ENCODE measurements at places on chromosomes 5 and 9.

GRCh38 chr5:177997319-177997670, 1.3 kb upstream of the PROP1 start:
- DNase-seq: peak; percentile 13

DNA sequence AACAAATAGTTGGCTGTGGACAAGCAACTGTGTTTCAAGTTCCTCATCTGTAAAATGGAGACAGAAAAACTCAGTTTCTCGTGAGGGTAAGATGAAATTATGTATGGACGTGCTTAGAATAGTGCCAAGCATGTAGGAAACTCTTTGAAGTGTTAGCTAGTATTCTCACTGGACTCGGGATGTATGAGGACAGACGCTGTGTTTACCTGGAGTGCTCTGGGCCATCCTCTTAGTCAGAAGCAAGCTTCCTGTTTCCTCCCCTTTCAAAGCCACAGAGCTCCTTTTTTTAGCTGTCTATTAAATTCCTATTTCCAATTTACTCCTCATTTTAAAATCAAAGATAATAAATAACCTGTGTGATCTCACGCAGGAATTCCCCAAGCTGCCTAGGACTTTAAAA, 23.8 kb upstream of the IQGAP2 start:
- DNase-seq: peak; percentile 31

GRCh38 chr5:104456122-104456521, 893.5 kb upstream of the NUDT12 start:
- DNase-seq: no peak

GRCh38 chr9:27572566-27572917, 739 bp downstream of the C9orf72 start:
- DNase-seq: peak; percentile 58

- peak; percentile 58 for DNase-seq
Measured at GRCh38 chr9:89528540-89528939, 30.6 kb upstream of the SEMA4D start.

- peak; percentile 90 for DNase-seq
Measured at GRCh38 chr5:93503598-93504067, 77.4 kb downstream of the NR2F1-AS1 start.

DNA sequence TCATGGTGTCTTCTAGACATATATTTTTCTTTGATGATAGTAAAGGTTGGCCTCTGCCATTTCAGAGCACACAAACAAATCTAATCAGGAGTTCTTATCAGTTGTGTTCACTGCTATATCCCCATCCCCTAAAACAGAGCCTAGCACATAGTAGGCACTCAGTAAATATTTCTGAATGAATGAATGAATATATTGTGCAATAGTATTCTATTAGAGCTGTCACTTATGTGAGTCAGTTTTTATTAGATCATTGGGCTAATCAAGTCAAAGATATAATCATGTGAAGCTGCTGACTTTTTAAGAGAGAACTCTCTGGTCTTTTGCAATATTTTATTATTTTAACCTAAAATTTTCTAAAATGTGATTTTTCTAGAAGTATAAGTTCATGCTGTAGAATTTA, 84.2 kb downstream of the CHSY3 start:
- DNase-seq: no peak

GRCh38 chr5:33726422-33727165, 165.2 kb downstream of the ADAMTS12 start:
- peak; percentile 82 for DNase-seq

GRCh38 chr5:123535648-123536047, 23.7 kb downstream of the CSNK1G3 start:
- no peak for DNase-seq

- peak; percentile 97 for DNase-seq
Measured at GRCh38 chr5:139635606-139636206, 12.4 kb upstream of the CXXC5 start.

DNA sequence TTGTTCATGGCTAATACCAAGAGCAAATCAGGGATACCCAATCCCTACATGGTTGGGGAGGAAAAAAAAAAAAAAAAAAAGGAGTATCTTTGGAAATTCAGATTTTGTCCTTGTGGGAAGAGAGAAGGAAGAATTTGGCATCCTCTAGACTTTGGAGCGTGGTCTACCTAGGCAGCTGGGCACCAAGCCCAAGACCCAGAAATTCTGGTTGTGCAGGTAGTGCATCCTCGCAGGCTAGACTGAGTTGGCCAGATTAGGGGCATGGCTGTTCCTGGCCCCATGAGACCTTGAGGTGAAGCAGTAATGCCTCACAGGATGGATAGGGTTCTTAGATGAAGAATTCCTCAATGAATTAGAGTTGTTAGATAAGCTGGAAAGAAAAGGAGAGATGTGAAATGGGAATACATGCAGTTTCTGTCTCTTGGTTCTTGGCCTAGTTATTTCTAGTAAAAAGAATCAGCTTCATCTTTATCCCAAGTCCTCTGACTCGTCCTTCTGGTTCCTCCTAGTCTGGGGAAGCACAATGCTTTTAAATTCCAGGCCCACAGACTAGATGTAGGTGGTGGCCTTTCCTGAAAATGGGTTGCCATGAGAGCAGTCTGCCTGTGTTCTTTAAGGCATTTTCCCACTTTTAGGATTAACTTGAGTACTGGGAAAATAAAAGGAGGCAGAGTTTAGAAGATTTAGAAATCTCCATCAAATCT, 140.5 kb upstream of the RUSC2 start:
- DNase-seq: peak; percentile 38

DNA sequence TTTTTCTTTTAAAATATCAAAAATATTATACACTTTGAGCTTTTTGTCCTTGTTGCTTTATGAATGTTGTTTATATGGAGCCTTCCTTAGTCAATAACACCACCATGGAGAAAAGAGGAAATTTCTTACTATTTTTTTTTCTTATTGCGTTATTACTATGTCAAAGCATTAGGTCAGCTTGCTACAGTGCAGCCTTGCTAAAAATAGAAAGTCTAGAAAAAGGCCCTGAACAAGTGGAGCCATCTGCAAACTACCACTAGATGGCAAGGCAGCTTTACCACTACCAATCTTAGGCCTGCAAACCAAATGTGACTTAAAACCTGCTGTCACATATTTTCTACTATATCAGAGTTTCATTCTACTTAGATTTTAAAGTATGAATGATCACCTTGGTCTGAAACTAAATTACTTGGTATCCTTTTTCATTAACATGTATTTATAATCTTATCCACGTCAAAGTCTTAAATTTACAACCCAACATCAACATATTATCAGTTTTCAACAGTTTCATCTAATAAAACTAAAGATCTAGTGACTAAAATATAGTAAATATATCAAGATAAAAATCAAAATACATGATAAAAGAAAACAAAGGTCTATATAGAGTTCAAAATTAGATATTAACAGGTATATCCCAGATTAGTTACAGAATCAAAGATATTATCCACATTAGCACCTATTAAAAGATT, 113.1 kb upstream of the ACOT12 start:
- DNase-seq: peak; percentile 74

GRCh38 chr5:76544268-76544926, 78.8 kb downstream of the F2RL2 start:
- DNase-seq: peak; percentile 21

DNA sequence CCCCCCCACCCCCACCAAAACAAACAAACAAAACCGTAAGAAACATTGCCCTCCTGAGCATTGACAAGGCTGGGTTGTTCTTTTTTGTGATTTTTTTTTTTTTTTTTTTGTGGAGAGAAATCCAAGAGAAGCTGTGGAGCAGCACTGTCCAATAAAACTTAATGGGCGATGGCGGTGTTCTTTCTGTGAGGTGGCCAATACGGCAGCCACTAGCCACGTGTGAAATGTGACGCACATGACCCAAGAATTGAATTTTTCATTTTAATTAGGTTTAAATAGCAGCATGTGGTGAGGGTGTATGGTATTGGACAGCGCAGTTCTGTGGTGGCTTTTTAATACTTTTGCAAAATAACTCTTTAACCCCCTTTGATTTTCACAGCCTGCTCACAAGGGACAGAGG, 251.1 kb downstream of the PDZD2 start:
- DNase-seq: no peak

- DNase-seq: no peak
Measured at GRCh38 chr5:116320486-116320885, 235.7 kb downstream of the COMMD10 start.

- no peak for DNase-seq
Measured at GRCh38 chr5:76401801-76402250, 1.3 kb upstream of the IQGAP2 start.

- no peak for DNase-seq
Measured at GRCh38 chr5:117681431-117682254, 1107.0 kb upstream of the SEMA6A start.

GRCh38 chr9:19409401-19410194, 789 bp downstream of the ACER2 start:
- DNase-seq: peak; percentile 28

GRCh38 chr5:98474782-98475181, 298.7 kb upstream of the RGMB start:
- no peak for DNase-seq

DNA sequence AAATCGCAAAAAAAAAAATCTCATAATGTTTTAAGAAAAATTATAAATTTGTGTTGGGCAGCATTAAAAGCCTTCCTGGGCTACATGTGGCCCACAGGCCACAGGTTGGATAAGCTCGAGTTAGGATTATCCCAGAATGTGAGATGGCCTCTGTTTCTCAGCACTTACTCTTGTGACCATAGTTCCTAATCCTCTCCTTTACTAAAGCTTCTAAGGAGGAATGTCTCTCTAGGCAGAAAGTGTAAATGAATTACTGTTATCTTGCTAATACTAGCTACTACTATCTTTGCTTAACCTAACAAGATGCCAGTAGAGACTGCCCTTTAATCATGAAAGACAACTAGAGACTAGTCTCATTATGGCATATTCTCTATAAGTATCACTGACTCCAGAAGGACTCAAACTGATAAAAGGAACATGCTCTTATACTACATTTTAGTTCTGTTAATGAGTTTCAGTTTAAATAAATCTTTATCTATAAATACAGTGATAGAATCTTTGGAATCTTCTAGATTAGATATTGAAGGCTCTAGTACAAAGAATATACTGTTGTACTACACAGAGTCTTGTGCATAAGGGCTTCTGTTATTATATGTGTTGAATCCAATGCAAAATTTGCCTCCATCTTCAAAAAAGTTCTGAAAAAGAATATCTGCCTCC, 13.8 kb downstream of the INVS start:
- no peak for DNase-seq

- DNase-seq: peak; percentile 76
Measured at GRCh38 chr5:133925866-133926488, 42.4 kb downstream of the C5orf15 start.

GRCh38 chr9:90970608-90971007, 169.0 kb downstream of the SYK start:
- peak; percentile 84 for DNase-seq

DNA sequence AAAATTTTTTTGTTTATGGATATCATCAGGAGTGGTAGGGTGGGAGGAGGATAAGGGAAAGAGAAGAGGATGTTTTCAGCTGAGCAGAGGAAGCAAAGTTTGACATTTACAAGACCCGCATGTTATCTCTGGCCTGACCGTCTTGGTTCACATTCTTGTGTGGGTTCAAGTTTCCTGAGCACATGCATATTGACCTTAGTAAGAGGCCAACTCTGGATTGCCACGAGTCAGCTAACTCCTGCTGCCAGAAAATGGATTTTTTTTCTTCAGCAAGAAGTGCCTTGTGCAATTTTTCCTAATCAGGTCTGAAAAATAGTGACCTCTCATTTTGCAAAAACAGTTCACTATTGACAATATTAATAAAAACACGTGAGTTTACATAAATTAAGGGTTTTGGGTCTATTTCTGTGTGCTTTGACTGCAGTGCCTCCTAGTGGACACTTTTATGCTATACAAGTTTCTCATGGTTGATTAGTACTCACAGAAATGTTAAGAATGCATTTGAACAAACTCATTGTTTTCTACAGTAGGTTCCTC, 27.1 kb upstream of the BASP1 start:
- peak; percentile 65 for DNase-seq

DNA sequence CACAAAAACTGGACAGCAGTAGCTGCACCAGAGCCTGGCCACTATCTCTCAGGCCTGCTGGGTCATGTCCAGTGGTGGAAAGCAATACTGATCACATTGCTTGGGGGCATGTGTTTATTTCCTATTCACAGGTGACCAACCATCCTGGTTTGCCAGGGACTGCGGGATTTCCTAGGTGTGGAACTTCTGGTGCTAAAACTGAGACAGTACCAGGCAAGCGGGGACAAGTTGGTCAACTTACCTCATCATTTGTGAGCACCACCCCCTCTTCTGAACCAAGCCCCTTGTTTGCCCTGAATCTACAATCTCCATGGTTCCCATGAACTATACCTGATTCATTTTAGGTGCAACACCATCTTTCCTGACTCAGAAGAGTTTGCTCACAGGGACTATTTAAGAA, 81.3 kb downstream of the TNC start:
- no peak for DNase-seq

DNA sequence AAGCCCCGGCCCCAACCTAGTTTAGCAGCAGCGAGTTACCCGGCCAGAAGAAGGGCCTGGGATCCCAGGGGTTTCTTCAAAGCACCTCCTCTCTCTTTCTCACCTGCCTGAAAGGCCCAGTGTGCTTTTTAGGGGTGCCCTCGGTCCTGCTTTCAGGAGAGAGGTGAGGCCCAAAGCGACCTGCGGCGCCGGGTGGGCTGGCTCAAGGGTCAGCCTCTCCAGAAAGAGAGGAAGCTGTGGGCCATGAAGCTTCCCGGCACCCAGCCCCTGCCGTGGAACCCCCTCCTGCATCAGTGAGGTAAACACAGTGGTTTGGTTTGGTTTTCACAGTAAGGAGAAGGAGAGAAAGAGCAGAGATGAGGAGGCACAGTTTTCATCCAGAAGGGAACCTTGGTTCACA, 4.3 kb downstream of the FOXB2 start:
- DNase-seq: no peak

DNA sequence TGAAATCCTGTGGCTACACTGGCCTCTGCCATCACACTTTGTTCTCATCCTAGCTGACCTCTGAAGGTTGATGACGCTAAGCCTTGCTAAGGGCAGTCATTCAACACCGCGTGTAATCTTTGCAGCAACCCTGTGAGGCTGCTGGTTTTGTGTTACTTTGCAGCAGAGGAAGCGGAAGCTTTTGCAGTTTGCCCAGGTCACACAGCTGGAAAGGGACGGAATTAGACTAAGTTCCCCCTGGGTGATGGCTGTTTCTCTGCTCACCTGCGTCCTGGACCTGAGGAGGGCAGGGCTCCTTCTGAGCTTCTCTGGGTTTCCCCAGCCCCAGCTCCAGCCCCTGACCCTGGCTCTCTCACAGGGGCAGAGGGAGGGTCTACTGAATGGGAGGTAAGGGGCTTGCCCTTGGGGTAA, 7.3 kb upstream of the SLC25A51 start:
- no peak for DNase-seq

DNA sequence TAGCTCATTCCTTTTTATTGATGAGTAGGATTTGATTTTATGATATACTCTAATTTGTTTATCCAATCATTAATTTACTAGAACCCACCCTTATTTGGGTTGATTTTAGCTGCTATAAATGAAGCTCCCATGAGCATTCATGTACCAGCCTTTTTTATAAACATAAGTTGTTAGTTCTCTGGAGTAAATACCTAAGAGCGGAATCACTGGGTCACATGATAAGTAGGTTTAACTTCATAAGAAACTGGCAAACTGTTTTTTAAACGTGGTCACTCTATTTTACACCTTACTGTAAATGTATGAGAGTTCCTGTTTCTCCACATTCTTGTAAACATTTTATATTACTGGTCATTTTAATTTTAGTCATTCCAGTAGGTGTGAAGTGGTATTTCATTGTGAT, 364.6 kb downstream of the NPR3 start:
- peak; percentile 75 for DNase-seq
